ENCODE measurements at places on chromosomes 7 and 10.

DNA sequence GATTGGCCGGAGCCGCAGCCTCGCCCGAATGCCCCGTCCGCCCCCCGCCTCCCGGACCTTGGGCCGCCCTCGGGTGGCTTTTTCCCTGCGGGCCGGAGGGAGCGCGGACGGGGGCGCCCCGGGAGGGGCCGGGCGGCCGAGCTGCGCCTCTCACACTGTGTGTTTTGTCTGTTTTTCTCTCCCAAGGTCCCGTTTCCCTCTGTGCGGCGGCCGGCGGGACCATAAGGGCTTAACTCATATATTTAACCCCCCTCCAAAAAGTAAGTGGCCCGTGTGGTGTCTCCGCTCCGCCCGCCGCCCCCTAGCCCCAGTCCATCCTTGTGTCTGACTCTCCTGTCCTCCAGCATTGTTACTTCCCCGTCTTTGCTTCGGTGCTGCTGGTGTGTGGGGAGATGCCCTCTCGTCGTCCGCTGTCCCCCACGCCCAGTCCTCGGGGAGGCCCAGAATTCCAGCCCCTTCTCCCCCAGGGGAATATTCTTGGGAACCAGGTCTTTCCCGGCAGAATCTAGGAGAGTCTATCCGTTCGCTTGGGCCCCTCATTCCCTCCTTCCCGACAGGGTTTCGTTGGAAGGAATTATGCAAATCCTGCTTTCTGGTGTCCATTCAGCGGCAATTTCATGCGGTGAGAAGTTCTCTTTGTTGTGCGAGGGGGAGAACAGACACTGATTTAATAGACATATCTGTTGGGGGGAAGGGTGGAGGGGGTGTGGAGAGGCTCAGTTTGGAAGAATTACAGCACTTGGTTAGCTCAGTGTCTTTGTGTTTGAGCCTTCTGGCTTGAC is 1.3 kb downstream of the LCOR start:
- no peak for DNase-seq

- no peak for DNase-seq
Measured at GRCh38 chr10:118956802-118957442, 72.6 kb upstream of the NANOS1 start.

- DNase-seq, result no peak
Measured at GRCh38 chr10:74681917-74682627, 144.3 kb upstream of the KAT6B start.

- DNase-seq, result no peak
Measured at GRCh38 chr7:83065714-83066113, 97.0 kb downstream of the PCLO start.

DNA sequence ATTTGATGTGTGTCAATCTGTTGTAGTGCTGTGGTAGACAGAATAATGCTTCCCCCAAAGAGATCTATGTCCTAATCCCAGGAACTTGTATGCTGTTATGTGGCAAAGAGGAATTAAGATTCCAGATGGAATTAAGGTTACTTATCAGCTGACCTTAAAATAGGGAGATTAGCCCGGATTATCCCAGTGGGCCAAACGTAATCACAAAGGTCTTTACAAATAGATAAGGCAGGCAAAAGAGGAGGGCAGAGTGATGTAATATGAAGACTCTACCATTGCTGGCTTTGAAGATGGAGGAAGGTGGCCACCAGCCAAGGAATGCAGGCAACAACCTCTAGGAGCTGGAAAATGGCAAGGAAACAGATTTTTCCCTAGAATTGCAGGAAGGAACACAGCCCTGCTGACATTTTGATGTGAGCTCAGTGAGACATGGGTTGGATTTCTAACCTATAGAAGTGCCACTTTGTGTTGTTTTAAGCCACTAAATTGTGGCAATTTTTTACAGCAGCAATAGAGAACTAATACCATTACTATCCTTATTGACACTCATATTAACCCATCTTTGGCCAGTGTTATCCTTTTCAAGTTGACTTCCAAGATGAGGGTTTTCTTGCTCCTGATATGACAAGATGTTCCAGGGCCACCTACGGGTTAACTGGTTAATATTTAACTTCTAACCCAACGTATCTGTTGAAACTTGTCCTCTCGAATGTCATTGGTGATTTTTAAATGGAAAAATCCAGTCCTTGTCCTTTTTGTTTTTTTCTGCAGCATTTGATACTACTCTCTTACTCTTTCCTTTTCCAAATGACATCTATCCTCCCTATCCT is 29.3 kb downstream of the CYCS start:
- DNase-seq, result no peak

DNA sequence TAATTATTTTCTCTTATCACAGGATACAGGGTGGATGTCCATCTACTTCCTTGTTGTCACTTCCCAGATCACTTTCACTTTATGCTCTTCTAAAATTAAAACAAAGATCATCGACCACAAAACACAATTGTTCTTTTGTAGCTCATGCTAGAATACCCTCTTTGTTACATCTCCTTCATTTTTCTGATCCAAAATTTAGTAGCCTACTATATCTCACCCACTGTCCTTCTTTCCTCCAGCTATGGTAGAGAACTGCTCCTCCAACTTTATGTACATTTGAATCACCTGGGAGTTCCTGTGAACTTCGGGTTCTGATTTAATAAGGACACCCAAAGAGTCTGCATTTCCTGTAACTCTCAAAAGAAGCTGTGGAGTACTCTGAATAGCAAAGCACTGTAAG is 1.2 kb upstream of the AHR start:
- no peak for DNase-seq

- peak; percentile 28 for DNase-seq
Measured at GRCh38 chr7:150368884-150369747, 494 bp downstream of the REPIN1 start.

DNA sequence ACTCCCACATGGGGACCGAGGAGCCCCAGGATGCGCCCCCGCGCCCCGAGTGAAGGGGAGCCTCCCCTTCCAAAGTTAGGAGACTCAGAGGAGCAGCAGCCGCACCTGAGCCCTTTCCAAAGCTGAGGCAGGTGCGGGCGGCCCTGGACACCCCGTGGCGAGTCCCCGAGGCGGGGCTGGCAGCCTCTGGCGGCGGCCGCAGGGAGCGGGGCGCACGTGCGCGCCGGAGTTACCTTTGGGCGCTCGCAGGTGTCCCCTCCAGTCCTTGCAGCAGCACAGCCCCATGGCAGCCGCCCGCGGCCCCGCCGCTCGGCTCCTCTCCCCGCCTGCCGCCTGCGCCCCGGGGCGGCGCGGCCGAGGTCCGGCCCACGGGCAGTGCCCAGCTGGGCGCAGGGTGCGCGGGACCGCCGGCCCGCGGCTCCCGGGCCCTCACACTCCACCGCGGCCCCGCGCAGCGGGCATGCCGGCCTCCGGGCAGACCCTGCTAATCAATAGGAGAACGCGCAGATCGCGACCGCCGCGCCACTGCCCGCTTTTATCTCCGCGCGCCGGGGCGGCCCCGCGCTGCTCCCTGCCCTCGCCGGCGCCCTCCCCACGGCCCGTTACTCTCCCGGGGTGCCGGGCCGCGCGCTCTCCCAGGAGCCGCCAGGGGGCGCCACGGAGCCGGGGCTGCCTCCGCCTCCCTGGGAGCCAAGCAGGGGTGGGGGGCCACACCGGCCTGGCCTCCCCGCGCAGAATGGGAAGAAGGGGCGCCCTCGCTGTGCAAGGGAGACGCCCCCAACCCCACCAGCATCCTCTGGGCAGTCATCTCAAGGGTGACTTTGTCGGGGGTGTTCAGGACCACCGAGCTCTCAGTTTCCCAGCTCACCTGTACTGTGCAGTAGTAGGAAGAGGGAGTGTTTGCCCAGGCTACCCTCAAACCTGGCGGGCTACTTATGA is 80.8 kb downstream of the ARHGAP22 start:
- DNase-seq, result no peak
